Activated naive CD4-positive, alpha-beta T cell (primary cell): ENCODE measurements at places on chromosomes 12 and 14.

DNA sequence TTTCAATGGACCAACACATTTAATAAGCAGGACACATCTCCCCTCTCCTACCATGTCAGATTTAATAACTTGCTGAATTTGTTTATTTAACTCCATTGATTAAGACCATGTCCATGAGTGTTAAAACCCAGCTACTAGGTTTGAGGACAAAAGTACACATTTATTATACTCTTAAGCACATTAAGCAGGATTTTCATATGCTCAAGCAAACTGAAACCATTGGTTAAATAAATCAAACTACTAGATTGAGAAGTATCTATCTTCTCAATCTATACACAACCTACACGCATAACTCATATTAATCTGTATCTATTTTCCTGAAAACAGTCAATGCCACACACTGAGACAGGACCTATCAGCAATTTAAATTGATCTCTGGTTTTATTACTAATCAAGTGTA is 85.2 kb downstream of the KITLG start:
- DNase-seq = no peak

DNA sequence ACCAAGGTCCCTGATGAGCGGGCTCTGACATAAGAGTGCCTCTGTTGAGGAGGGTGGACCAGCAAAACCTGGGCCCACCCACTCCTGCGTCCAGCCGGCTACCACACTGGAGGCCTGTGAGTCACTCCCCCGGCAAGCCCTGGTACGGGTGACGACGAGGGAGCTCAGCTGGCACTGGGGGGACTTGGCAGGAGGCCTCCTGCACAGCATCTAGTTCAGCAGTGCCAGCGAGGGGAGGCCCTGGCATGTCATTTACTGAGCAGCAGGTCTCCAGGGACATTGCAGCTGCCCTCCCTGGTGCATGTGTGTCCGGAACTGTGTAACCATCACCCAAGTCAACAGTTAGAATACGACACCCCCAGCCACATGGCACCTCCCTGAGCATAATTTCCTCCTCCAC is 24.4 kb downstream of the CD9 start:
- no peak for DNase-seq

DNA sequence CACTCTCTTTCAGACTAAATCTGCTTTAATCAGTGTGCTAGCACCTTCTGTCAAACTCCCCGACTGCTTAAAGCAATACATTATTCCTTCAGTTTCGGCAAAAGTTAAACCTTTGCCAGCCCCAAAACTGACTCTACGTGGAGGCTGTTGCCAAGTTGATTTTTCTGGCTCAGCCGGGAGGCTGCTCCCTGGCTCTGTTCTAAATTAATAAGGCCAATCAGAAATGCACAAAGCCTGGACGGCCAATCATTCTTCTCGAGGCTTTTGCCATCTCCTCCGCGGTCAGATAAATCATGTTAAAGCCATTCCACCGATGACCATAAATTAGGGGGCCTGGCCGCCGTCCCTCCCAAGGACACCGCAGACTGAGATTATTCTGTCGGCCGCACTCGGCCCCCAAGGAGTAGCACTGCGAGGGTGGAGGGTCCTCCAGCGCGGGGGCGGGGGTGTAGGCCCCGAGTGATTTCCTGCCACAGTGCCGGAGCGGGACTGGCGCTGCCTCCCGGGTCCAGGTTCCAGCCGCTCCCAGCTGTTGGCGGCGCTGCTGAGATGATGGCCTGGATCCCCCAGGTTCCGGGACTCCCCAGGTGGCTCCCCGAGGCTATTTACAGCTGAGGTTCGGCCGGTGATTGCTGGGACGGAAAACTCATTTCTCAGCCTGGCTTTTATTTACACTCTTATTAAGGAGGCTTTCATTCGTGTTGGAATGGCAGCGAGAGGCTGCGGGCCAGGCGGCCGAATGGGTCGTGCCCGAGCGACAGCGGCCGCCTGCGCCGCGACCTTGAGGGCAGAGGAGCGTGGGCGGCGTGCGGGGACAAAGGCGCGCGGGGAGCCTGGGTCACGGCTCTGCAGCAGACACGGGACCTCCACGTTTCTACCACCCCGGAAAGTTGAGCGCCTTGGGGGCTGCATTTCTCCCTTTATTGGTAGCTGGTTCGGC is 165.1 kb downstream of the MON2 start:
- DNase-seq = no peak

DNA sequence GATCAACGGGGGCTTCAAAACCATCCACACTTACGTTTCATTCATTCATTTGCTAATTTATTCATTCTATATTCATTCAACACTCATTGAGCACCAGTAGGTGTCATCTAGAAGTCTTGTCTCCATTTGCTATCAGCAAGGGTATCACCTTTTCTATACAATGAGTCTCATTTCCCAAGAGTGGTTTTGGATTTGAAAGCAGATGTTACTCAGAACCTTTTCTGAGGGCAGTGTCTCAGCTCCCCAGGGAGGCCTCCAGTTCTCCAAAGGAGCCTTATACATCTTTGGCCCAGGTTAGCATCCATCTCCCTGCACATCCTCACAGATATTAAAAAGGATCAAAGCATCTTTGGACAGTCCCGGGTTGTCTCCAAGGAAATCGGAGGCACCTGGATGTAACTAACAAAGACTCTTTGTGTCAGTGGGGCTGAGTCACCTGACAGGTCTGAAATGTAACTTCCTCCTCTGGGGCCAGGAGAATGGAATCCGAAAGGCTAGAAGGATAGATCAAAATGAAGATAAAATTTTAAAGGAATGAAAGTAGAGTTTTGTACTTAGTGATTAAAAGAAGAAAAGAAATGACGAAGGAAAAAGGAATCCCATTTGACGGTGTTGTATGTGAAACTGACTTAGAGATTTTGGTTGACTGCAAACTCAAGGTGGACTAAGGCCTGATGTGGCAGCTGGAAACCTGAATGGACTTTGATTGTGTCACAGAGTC is 103.0 kb downstream of the VCPKMT start:
- DNase-seq = no peak

DNA sequence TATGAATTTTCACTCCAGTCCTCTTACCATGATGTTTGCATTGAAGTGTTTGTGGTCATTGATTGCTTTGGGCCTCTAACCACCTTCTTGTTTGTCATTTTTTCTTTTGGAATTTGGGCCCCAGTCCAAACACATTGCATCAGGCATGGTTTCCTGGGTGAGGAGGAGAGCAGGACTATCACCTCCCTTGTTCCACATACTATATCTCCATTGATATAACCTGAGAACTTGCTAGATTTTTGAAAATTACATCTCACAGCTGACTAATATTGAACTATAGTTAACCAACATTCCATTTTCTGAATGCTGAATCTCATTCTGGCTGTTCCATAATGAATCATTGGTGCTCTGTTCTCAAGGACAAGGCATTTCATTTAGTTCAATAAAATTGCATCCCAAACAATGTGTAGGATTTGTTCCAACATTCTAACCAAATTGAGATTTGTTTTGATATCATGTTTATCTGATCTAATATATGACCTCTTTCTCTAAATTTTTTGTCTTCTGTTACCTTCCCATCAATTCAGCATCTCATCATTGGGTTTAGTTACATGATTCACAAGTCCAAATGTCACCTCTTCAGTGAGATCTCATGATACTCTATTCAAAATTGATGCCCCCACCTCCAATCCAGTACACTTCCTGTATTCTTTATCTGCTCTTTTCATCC is 329.0 kb downstream of the ZFP36L1 start:
- no peak for DNase-seq

DNA sequence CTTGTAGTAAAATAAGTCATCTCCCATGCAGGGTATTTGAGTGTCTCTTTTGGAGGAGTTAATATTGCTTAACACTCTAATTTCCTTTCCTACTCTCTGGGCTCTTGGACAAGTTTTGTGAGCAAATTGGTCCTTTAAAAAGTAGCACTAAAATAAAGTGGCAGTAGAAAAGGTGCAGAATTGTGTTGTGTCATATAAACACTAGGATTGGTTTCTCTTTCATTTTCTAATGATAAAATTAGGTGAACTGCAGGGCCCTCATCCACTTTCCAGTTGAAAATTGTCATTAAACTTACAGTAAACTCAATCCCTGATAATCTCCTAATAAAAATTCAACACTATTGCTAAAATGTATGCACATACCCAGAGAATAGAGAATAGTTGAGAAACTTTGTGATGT is 42.6 kb upstream of the REP15 start:
- DNase-seq = no peak

- DNase-seq = no peak
Observed at GRCh38 chr14:78022059-78022458, 148.1 kb upstream of the NRXN3 start.

DNA sequence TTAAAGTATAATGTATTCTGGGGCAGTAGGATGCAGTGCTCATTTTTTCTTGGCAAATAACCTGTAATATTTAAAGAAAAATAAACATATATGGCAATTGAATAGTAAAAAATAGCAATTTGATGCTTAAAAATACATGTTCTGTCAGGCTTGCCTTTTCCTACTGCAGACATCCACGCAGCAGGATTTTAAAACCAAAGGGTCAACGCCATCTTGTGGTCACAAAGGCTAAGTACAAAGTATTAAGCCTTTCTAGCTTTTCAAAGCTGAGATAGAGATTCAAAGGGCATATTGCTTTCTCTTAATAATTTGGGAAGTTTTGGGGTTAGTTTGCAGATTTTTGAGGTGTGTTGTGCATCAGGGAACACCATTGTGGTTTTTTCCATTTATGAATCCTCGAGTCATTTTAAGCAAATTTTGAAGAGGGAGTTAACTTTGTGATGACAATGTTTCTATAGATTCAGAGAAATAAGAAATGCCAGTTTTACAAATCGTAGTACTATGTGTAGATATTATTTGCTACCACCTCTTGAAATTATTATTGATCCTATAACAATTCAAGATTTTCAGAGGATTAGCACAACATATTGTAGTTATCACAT is 4.7 kb upstream of the CCER1 start:
- DNase-seq = no peak

DNA sequence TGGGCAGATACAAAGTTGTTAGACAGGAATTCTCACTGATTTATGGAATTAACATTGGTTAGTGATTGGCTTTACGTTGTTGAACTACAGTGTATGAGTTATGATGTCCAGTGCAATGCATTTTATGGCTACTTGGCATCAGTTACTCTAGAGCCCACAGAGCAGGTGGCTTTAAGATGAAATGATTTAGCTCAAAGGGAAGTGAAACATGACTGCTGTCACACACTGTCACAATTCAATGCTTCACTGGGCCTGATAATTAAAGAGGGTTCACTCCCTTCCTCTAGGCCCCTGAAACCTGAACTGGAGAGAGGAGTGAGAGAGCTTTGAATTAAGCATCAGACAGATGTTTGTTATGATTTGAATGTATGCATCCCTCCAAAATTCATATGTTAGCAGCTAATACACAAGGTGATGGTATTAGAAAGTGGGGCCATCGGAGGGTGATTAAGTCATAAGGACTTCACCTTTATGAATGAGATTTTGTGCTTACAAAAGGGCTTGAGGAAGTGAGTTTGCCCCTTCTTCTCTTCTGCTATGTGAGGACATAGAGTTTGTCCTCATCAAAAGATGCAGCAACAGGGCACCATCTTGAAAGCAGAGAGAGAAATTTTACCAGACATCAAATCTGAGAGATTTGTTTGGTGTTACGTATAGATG is 175.8 kb upstream of the GRIN2B start:
- DNase-seq = no peak

DNA sequence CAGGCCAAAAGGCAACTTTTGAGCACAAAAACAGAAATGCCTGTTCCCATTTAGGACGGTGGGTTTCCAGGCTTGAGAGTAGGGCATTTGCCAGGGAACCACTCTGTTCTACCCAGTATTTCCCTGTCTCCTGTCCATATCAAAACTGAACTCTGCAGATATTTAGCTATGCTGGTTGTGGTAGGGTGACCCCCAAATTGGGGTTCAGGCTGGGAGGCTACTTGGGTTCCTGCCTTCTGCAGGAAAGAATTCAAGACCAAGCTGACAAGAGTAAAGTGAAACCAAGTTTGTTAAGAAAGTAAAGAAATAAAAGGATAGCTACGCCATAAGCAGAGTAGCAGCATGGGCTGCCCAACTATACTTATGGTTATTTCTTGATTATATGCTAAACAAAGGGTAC is 3.6 kb upstream of the BLTP3B start:
- no peak for DNase-seq

GRCh38 chr14:69055999-69056788 is 77.1 kb upstream of the ACTN1 start:
- no peak for DNase-seq

DNA sequence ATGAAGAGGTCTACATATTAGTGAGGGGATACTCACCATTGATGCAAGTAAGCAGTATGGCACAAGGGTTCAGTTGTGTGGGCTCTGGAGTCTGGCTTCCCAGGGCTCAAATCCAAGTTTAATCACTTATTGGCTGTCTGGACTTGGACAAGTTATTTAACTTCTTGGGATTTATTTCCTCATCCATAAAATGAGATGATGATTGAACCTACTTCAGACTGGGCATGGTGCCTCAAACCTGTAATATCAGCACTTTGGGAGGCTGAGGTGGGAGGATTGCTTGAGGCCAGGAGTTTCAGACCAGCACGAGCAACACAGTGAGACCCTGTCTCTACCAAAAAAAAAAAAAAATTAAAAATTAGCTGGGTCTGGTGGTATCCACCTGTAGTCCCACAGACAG is 67.9 kb downstream of the KCNK10 start:
- no peak for DNase-seq

DNA sequence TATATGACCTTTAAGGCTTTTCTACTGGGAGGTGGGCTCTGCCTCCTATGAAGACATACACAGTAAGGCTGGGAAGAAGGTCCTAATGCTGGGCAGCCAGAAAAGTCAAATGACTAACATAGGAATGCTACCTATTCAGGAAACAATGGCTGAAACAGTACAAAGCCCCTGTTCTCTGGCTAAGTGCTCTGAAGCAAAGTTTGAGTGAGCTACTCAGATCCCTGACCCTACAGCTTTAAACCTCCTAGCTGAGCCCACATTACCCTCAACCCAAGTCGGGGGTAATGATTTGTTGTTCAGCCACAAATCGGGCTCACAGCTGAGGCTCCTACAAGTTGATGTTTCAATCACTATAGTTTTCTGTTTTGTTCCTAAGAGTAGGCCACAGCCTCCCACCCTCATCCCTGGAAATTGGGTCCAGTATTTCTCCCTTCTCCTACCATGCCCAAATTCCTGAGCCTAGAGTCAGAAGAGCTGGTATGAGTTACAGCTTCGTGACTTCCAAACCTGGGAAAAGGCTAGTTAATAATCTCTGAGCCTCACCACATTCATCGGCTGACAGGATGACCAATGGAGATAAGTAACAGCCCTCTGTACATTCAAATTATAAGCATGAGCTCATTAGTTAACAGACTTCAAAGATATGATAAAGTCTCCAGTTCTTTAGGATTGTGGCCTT is 46.5 kb downstream of the BTBD7 start:
- no peak for DNase-seq

- peak; percentile 23 for DNase-seq
Observed at GRCh38 chr14:92651758-92652406, 96.5 kb downstream of the LGMN start.
